Right hindlimb (tissue), 1 donor: ENCODE measurements at places on chromosomes 2 and 18.

DNA sequence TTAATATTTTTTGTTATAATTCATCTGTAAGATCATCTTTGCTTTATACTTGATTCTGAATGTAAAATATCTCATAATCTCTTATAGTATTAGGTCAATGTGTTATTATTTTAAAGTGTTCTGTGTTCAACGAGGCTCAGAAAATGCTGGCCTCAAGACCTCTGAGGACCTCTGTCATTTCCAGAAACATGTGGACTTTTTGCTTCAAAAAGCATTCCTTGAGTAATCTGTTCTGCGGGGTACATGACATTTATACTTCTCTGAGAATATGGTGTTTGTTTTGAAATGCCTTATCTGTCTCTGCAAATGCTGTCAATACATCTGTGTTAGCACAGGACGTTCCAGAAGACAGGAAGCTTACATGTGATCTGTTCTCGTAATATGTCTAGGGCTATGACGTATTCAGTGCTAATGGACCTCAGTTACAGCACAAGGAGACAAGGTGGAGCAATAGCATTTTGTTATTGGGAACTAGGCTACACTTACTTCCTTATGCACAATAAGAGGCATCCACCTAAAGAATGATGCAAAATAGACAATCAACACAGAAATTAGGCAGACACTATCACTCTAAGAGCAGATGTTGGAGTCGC is 37.6 kb upstream of the IL1RL1 start:
- DNase-seq: no peak

- DNase-seq: no peak
Observed at GRCh38 chr2:45890819-45891218, 239.3 kb downstream of the PRKCE start.

GRCh38 chr2:169718930-169719504 is 14.6 kb upstream of the KLHL23 start:
- no peak for DNase-seq

DNA sequence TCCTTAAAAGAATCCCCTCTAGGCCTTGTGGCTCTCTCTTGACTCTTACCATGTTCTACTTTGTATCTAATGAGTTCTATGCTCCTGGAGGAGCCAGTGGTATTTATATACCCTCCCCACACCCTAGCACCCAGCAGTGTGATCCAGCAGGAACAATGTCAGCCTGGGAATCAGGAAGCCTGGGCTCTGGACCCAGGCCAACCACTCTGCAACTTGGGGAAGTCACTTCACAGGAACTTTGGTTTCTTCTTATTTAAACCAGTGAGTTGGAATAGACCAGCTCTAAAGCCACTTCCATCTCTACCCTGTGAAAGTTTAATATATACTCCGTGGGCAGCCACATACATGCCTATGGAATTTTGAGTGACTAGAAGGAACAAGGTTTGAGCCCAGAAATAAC is 11.6 kb upstream of the SPTBN1 start:
- no peak for DNase-seq

GRCh38 chr2:111182121-111182520 is 61.4 kb downstream of the BCL2L11 start:
- DNase-seq: no peak

DNA sequence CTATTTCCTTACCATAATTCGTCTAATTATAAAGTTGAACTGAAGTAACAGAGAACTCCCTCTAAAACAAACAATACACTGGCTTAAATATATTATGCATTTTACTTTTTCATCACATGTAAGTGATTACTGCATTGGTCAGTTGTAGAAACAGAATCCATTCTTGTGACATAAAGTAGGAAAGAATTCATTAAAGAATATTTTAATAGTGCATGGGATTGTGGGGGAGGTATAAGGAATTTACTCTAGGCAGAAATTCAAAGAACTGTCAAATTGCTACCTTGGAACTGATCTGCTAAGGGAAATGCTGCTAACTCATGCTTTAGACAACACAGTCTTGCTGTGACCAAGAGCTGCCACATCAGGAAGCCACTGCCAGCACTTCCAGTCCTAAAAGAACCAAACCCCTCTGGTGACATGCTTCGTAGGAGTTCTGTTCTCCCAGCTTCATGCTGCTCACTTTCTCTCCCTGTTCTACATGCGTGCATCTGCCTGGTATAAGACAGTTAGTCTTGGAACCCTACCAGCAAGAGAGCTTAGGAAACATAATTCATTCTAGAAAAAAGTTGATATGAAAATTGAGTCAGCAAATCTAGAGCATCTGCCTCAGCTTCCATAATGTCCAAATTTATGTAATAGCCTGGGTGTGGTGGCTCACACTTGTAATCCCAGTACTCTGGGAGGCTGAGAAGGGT is 1137.6 kb upstream of the NXPH2 start:
- no peak for DNase-seq

- DNase-seq: no peak
Observed at GRCh38 chr2:96265349-96265839, 403 bp downstream of the TMEM127 start.

DNA sequence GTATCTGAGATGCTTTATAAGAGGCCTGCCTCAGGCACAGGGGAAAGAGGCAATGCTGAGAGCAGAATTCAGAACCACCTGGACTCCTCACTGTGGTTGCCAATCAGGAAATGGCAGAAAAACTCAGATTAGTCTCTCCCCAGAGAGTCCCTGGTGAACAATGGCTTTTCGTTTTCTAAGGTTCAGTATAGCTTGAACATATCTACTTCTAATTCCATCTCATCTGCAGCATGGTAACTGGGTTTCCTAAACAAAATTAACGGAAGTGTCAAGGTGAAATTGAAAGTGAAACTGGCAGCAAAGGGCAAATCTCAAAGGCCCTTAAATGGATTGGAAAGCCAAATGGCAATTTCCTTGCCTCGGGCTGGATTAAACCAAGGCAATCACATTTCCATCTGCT is 480.2 kb upstream of the ACVR2A start:
- no peak for DNase-seq

- no peak for DNase-seq
Observed at GRCh38 chr2:36792951-36793350, 96.4 kb downstream of the VIT start.

DNA sequence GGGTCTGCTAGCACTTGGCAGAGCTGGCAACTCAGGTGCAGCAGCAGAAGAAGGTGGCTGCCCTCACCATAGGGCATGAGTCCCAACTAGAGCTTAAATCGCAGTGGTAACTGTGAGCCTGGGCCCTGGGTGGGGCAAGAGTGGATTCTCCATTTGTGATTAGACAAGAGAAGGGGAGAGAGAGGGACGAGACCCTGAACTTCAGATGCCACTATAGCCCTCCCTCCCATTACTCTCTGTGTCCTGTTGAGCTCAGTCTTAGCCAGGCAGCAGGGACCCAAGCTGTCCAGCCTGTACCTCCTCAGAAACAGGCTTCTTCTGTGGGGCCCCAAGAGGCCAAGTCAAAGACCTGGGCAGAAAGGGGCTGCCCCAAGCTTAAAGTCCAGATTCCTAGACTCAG is 69.7 kb upstream of the B3GNT7 start:
- no peak for DNase-seq

GRCh38 chr2:14902953-14903352 is 270.4 kb downstream of the LRATD1 start:
- no peak for DNase-seq

- DNase-seq: no peak
Observed at GRCh38 chr2:100110614-100111000, 31.8 kb downstream of the AFF3 start.

DNA sequence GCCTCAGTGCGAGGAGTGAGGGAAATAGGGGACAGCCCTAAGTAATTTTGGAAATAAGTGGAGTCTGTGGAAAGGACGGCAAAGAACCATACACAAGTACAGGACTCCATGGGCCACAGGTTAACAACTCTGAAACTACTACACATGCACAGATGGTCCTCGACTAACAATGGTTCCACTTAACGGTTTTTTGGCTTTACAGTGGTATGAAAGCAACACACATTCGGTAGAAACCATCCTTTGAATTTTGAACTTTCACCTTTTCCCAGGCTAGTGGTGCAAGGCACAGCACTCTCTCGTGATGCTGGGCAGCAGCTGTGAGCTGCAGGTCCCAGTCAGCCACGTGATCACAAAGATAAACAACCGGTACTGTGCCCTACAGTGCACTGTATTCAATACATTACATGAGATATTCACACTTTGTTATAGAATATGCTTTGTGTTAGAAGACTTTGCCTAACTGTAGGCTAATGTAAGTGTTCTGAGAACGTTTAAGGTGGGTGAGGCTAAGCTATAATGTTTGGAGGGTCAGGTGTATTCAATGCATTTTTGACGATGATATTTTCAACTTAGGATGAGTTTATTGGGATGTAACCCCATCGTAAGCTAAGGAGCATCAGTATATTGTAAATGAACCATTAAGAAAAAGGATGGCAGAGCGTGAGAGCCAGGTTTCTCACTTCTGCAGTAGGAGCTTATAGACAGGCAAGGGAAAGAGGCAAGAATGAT is 44.6 kb downstream of the TBC1D8 start:
- DNase-seq: no peak

GRCh38 chr2:42925742-42926433 is 133.5 kb upstream of the HAAO start:
- peak; percentile 67 for DNase-seq

GRCh38 chr2:202018950-202019349 is 14.7 kb upstream of the FZD7 start:
- DNase-seq: no peak

DNA sequence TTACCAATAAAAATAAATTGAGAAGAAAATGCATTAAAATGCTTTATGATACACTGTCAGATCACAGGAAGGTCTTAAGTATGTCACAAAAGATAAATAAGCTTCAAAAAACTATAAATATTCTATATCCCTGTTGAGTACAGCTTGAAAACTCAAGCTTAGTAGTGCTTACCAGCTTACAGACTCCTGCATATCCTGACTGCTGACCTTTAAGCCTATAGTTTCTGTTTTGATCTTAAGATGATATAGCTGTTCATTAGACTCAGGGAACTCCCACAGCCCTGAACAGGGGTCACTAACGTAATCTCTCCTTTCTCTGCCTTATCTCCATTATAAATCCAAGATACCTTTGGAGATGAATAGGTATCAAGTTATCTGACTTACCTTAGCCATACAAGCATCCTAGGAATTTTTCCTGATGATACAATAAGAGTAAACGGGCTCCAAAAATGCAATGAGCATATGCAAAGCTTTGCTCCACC is 93.7 kb upstream of the RBBP8 start:
- no peak for DNase-seq

DNA sequence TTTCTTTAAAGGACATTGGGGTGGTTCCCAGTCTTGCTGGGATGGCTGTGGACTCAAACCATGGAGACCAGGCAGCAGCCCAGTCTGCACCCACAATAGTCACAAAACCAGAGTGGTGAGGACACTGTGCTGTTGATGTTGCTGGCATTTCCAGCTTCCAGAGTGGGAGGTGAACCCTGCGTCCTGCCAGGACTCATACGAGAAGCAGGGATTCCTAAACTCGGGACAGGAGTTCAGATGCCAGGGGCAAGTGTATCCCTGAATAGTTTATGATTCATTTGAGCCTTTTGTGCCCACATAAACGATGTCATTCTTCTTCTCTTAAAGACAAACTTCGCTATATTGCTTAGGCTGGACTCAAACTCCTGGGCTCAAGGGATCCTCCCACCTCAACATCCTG is 62.8 kb downstream of the TCF7L1 start:
- DNase-seq: no peak

GRCh38 chr2:42150159-42150558 is 19.0 kb upstream of the EML4 start:
- DNase-seq: no peak

DNA sequence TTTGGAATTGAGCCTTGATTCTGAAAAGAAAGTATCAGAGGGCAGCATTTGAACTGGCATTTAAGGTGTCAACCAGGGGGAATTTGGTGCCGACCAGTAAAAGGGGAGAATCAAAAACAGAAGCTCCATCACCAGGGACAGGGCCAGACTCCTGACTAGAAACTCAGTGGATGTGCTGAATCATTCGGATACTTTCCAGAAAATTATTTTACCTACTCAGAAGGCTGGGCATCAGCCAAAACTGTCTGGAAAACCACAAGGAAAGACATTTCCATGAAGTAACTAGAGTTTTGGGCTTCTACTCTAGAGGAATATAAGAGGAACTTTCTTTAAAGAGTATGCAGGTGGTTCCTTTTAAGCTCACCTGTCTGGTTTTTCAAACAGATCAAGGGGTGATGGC is 756.6 kb downstream of the RNF144A start:
- no peak for DNase-seq

DNA sequence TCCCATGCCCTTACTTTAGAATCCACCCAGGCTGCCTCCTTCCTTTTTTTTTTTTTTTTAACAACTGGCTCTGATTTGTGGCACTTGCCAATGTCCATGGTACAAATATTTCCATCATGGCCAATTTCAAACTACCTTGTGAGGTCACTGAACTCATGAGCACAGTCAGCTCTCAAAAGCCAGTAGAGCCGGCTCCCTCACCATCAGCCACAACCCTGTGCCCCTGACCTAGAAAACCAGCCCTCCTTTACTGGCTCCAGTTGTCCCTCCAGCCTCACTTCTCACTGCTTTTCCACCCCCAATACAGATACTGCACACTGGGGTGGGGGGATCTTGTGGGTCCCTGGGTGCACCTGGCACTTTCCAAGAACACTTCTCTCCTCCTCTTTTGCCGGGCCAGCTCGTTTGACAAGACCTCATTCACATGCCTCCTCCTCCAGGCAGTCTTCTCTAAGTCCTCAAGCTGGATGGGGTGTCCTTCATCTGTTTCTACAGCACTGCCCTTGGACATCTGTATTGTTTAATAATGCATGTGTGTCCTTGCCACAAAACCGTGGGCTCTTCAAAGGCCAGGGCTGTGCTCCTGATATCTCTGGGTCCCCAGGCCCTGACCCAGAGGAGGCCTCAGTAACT is 35.5 kb downstream of the SDC1 start:
- DNase-seq: no peak

DNA sequence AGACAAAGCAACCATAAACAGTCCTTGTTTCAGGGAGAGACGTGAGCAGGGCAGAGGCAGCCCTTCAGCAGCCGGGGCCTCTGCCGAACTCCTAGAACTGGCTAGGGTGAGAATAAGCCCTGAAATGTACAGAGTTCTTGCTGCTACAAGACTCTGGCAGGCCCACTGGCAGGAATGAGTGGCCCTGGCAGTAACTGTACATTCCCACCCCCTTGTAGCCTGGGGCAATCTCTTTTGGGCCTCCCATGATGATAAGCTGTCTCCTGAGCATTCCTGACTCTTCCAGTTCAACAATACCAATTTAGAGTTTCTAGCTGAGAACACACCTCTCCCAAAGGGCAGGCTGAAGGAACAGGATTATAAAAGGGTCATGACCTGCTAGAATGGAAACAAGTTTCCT is 54.3 kb downstream of the HAUS1 start:
- no peak for DNase-seq

GRCh38 chr18:55264108-55264507 is 304.8 kb upstream of the CCDC68 start:
- DNase-seq: no peak

DNA sequence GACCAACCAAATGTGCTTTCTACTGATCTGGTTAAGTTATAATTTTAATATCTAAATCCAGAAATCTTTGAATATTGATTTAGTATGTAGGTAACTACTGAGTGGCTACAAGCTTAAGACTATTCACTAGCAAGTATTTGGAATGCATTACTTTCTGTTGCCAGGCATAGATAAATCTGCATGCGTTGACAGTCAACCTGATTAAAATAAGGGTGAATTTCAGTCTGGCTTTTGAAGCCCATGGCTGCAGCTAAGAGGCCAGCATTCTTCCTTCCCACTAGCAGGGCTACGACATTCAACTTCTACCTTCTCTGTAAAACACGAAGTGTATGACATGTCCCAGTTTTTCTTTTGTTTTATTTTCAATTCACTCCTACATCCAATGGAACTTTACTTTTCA is 340.6 kb downstream of the EPHA4 start:
- DNase-seq: no peak
